ENCODE measurements at places on chromosomes 13 and 19. TPM values are rescaled to one million over a fixed set of nuclear protein-coding genes. Genes with fewer than 3 reads are reported as not detected.

Gene STAP2
- total RNA-seq = 5.2 TPM

Gene ZNF324
- total RNA-seq = 9.9 TPM

Gene CLEC17A
- total RNA-seq = 0.52 TPM

Gene JOSD2
- total RNA-seq = 13.0 TPM

Gene FDX2
- 5.7 TPM for total RNA-seq

Gene SPC24
- 12.0 TPM for total RNA-seq

Gene SLC10A2
- total RNA-seq = not detected

Gene STARD13
- 30.3 TPM for total RNA-seq

Gene CACNA1A
- total RNA-seq = 0.52 TPM

Gene RNF6
- total RNA-seq = 14.1 TPM

Gene DHDH
- not detected for total RNA-seq

Gene KCNRG
- 2.1 TPM for total RNA-seq

Gene OLFM2
- 18.8 TPM for total RNA-seq

Gene HAUS5
- total RNA-seq = 5.7 TPM

Gene THSD1
- 26.6 TPM for total RNA-seq

Gene ADAMTSL5
- 3.1 TPM for total RNA-seq

Gene KLK4
- total RNA-seq = not detected

Gene ERICH6B
- not detected for total RNA-seq

Gene ZNF430
- total RNA-seq = 13.6 TPM

Data from skeletal muscle tissue (tissue), 5 donors.